ENCODE measurements at places on chromosomes 7 and 10. TPM values are rescaled to one million over a fixed set of nuclear protein-coding genes. Genes with fewer than 3 reads are reported as not detected.

DNA sequence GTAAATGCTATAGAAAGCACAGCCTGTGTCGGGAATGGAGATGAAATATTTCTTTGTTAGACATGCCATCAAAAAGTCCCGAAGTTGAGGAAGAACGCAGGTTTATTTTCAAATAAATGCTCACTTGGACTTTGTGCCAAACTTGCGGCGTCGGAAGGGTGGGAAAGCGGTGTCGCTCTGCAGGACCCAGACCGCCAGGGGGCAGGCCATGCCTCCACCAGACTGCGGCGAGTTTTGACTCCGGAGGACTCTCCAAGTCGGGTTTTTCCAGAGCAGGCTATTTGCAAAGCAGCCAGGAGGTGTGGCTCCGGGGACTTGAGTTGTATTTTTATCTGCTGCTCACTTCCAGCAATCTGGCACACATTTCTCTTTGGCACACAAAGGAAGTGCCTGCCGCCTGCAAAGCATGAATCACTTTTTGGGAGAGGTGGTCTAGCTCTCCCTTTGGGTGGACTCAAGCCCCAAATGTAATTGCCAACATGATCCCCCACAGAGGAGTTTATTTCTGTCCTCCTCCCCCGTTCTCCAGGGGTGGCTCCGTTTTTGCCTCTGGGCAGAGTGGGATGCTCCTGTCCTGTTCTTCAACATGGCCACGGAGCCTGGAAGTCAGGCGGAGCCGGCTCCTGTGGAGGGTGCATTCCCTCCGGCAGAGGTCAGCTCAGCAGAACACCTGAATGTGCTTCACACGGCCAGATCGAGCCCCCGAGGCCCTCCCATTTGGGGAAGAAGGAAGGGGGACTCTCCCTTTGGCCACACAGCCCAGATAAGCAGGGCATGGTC is 82.3 kb upstream of the GPR26 start:
- peak; percentile 66 for DNase-seq

DNA sequence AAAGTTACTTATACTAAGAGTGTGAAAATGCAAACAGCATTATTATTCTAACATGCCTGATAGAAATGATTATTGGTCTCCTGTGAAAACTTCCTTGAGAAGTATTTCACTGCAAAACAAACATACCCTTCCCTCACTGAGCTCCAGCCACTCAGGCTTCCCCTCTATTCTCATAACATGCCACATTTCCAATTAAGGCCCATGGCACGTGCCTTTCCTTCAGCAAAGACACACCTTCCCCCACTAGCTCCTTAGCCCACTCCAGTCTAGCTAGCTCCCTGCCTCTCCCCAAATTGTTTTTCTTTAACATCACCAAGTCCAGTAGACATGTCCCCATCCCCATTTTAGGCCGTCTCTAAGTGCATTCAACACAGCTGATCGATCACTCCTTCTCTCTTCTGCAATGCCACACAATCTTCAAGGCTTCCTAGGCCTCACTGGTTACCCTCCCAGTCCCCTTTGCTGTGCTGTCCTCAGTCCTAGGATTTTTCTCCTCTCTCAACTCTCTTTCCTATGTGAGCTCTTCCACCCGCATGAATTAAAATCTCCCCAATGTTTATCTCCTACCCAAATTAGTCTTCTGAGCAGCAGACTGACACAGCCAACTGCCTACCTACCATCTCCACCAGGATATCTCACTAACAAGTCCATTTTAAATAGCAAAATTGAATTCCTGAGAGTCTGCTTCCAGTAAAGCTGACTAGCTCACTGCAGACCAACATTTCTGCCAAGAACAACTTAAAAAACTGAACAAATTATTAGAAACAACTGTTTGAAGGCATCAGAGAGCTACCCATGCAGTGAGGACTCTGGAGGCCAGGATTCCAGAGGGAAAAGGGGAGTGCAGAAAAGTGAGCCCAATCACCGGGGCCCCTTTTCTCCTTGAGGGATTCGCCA is 11.9 kb downstream of the CYTH3 start:
- no peak for DNase-seq

Gene SEMA3D
- total RNA-seq = 1.8 TPM

DNA sequence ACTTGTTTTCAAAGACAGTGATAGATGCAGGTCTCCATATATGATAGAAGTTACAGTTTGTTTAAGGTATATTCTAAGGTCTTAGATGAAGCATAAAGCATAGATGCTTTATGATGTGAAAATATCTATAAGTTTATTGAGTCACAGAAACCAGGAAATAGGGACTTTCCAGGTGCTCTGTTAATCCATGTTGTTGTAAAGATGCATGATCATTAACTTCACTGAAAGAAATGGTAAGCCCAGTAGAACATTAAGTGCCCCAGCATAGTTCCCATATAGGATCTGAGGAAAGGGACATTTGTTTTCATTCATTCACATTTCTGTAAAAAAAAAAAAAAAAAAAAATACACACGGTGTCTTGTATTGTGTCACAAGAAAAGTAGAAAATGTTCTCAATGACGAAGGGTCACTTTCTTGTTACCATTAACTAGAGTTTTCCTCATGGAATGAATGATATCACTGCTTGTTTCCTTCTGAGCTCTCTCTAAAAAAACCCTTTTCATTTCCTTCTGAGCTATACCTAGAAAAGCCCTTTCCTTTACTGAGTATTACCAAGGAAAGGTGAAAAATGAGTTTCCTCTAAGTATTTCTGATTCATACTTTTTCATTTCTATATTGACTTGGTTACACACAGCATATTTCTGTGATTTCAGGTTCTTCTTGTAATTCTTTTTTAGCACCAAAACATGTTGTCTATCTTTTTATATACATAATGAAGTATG is 105.2 kb downstream of the MACC1 start:
- no peak for DNase-seq

Gene GNGT1
- not detected for total RNA-seq

GRCh38 chr10:472241-472910 is 217.1 kb downstream of the DIP2C start:
- no peak for DNase-seq

GRCh38 chr7:12028508-12028907 is 182.6 kb upstream of the TMEM106B start:
- DNase-seq = no peak

Gene LEP
- 0.14 TPM for total RNA-seq

DNA sequence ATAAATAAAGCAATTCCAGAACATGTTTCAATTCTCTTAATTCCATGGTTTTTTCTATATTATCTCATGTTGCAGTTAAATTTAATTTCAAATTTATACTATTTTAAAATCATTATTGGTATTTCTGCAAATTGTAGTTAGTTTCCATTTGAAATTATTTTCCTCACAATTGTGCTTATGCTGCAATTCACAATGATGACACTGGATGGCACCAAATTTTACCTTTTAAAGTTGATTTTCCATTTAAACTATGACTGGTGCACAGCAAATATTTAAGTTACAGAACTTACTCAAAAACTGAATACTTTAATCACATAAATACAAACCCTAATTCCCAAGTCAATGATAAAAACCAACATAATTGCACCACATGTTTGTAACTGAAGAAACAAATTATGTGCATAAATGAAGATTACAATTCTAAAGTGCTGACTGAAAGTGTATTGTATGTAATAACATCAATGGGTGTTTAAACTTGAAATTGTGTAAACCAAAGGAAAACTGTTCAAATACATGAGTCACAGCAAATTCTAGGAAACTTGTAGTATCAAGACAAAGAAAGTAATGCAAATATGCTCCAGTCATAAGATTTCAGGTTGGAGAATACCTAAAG is 75.3 kb upstream of the AASS start:
- DNase-seq = no peak

GRCh38 chr7:27873981-27874957 is 134.3 kb downstream of the TAX1BP1 start:
- peak; percentile 61 for DNase-seq

GRCh38 chr7:143257501-143257900 is 5.7 kb upstream of the GSTK1 start:
- no peak for DNase-seq

Gene NPC1L1
- total RNA-seq = 0.19 TPM

DNA sequence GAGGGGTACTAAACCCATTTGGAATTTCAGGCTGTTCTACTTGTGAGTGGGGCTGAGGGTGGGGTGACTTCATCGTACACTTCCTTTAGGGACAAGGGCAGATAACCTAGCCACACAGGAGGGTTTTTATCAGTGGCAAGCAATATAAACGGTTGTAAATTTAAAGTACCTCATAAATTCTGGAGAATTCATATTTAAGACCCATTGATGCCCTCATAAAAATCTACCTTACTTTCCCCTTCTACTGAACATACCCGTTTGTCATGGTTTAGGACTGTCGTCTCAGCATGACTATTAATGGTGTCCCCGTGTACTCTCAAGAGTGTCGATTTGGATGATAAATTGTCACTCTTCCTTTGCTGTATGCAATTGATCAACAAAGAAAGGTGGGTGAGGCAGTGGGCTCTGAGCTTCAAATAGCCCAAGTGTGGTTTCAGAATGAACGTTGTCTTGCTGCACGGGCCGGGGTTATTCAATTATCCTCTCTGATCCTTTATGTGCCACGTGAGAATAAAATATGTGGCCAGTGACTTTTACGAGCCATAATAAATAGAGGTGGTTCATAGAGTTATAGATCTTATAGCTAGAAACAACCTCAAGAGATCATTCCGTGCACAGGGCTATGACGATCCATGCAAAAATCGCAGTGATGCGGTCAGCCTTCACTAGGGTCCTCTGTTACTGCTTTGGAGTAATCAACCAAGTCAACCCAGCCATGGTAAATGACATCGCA is 82.2 kb downstream of the FAM107B start:
- no peak for DNase-seq

DNA sequence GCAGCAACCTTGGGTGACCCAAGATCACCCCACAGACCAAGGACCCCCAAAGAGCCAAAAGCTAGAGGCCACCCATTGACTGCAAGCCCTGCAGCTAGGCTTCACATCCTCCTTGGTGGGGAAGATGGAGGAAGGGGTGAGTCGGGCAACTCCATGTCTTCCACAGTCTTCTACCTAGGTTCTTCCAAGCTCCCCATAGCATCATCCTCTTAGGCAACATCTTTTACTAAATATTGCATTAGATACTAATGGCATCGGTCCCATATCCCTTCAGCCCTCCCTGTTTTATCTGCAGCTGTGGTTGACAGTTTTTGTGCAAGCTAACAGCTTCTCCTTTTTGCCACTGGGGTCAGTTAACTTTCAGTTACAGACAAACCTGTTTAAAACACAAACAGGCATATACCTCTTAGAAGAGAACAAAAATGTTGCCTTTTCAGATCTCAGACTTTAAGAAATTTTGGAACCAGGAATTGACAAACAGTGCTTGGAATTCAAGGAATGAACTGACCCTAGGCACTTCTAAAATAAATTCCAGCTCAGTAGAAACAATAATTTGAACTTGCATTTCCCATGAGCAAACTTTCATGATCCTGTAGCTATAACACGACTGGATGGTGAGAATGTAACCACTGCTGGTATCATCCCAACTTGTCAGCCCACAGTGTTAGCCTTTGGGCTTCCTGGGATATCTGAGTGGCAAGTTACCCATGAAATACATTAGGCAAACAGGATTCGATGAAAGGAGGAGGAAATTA is 33.9 kb upstream of the MSMB start:
- no peak for DNase-seq

GRCh38 chr7:22799633-22800032 is 23.0 kb downstream of the TOMM7 start:
- no peak for DNase-seq

DNA sequence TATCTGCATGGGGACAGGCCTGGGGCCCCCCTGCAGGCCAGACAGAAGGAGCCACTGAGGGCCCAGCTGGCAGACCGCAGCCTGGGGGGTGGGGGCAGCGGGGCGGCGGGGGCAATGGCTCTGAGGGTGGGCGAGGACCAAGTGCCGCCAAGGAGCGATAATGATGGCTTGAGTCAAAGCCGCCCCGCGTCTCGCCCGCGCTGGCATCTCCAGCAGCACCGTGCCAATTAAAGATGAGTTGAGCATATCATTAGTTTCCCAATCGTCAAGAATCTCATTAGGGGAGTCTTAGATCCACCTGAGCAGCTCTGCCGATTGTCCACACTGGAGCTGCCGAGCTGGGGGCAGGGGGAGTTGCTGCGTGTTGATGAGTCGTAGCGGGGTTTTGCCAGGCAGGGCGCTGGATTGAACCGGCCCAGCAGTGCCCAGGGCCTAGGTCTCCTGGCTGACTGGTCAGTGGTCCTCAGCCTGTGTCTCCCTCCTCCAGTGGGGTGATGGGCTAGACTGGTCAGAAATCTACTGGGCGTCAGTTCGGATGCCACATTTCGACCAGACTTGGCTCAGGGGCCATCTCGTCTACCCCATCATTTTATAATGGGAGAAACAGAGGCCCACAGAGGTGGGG is 41.0 kb upstream of the PSMG3 start:
- DNase-seq = no peak

DNA sequence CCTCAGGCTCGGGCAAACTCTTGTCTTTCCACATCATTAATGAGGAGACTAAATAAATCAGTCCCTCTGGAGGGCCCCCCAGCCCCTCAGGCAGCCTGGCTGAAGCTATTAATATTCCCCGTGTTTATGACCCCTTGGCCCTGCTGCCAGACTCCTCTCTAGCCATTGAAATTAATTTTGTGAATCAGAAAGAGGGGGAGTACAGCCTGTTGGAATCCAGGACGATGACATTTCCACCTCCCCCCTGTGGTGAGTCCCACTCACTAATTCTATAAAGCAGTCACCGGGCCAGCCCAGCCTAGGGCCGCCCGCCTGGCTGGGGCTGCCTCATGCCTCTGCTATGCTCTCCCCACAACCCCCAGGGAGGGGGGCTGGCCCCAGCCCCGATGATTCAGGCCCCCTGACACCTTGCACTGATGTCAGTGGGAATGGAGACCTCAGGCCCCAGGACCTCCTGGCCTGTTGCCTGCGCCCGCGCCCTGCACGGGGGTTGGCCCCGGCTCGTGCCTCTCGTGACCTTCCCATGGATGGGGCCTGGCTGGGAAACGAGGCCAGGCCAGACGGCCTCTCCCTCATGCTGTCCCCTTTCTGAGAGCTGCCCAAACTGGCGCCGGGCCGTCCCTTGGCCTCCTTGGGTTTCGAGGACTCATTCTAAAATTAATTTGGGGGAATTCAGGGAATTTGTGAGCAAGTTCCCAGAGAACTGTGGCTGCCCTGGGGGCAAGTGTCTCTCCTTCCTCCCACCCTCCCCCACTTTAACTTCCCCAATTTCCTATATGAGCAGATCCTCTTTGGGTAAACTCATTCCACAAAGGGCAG is 34.0 kb downstream of the TMEM270 start:
- peak; percentile 85 for DNase-seq

DNA sequence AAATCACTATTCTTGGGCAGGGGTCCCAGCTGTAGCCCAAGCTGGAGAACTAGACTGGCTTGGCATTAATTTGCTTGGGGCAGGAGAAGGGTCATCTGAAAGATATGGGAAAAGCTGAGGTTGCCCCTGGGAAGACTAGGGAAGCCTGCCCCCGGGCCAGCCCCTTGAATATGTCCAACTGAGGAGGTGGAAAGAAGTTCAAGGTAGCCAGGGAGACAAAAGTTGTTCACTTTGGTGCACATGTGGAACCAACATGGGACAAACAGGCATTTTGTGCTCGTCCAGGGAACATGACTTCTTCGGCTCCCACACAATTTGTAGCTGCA is 1.4 kb upstream of the LRRC61 start:
- DNase-seq = no peak

Data from left ventricle myocardium inferior (tissue), 1 donor.